ENCODE measurements at places on chromosomes 7 and 10.
A peak's percentile ranks its signal among the peaks of the same experiment; 100 is the strongest.

GRCh38 chr7:16399265-16399831 lies 22.0 kb downstream of the CRPPA start:
- DNase-seq: no peak

DNA sequence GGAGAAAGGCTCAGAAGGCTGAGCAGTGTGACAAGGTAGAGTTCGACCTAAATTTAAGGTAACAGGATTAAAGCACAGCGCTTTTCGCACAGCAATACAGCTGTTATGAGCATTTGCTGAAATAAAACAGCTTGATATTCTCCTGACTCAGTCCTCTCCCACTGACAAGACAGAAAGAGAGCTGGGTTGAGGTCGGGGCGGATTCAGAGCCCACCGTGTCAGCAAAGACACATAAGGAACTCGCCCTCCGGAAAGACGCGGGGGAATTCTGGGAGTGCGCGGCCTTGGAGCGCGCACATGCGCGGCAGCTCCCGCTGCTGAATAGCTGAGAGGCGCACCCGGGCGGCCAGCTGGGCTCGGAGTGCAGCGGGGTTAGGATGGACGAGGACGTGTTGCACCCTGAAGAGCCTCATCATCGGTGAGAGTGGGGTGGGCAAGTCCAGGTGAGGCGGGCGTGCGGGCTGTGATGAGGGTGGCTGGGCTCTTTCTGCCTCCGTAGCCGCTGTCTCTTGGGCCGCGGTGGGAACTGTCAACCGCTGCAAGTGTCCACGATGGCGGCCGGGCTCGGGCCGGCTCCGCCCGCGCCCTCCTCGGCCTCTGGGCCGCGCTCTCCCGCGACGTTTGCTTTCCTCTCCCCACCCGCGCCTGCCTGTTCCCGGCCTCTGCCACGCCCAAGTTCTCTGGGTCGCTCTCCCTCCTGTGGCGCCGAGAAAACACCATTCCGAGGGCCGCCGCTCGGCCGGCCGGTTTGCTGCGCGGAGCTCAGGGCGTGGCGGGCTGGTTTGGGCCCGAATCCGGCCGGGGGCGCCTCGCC lies 120.6 kb downstream of the LYZL1 start:
- peak; percentile 74 for DNase-seq

- DNase-seq: peak; percentile 14
These were observed 5.4 kb downstream of the KIF11 start for GRCh38 chr10:92598321-92598720.

- no peak for DNase-seq
These were observed at the start of gene CRTAC1 for GRCh38 chr10:98030093-98030821. Gene CRTAC1 (minus strand): TSS chr10:98030621. CDS start chr10:98030472, 149 bp downstream.

DNA sequence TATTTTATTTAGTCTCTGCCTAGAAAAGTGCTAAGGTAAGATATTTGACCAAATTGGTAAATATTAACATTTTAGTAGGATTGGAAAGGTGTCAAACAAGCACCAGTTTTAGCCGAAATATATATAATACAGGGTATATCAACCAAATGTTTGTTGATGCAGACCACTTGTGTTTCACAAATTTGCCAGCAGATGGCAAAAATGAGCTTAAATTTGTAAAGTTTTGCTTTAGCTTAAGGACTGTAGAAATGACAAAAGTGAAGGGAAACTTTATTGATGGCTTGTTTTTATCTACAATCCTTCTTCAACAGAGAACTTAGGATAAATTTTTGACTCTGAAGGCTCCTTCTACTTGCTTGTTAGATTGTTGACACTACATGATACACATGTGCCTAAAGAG lies 4.8 kb upstream of the POLR1F start:
- peak; percentile 51 for DNase-seq

GRCh38 chr10:685613-686012 lies 3.9 kb downstream of the DIP2C start:
- no peak for DNase-seq

- DNase-seq: no peak
These were observed 9.5 kb upstream of the NPFFR1 start for GRCh38 chr10:70293169-70293843.

DNA sequence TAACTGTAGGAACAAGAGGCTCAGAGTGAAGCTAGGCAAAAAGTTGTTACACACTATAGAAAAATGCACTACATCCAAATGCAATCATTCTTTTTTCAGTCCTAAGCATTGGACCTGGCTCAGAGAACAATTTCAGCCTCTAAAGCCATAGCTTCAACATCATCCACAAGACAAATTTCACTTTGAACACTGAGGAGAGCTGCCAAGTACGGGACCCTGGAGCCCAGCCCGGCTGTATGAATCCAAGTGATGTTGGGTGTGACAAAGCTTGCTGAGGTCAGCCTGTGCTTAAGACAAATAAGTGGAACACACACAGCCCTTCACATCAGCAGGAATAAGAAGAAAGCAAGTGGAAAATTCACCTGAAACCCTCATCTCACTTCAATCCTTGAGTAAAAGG lies 233.1 kb upstream of the PFKP start:
- DNase-seq: no peak

DNA sequence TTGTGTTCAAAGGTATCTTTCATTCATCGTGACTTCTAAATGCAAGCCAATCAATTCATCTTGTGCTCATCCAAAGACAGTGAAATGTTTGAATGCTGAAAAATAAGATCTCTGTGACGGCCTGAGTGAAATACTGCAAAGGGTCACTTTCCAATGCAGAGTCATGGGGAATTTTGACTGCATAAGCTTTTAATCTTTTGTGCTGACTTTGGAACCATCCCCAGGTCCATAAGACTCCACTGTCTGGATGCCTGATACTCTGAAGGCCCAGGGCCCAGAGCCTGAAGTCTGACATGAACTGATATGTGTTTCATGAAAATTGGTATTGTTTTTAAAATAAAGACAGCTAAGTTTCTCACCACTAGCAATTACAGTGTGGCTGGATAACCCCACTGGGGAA lies 39.0 kb downstream of the PPP1R3C start:
- DNase-seq: no peak

GRCh38 chr7:121219026-121219425 lies 109.8 kb upstream of the WNT16 start:
- no peak for DNase-seq

- no peak for DNase-seq
These were observed 424.4 kb upstream of the AUTS2 start for GRCh38 chr7:69173846-69174245.

- DNase-seq: no peak
These were observed 11.7 kb upstream of the CPA4 start for GRCh38 chr7:130281260-130281659.

- peak; percentile 91 for DNase-seq
These were observed 17.3 kb upstream of the CSGALNACT2 start for GRCh38 chr10:43120929-43121314.

- DNase-seq: no peak
These were observed 308.1 kb upstream of the FZD8 start for GRCh38 chr10:35950226-35950625.

- DNase-seq: no peak
These were observed 141.3 kb downstream of the PTPRN2 start for GRCh38 chr7:158446281-158446680.

- DNase-seq: no peak
These were observed 68.0 kb upstream of the TNS3 start for GRCh38 chr7:47649919-47650318.

DNA sequence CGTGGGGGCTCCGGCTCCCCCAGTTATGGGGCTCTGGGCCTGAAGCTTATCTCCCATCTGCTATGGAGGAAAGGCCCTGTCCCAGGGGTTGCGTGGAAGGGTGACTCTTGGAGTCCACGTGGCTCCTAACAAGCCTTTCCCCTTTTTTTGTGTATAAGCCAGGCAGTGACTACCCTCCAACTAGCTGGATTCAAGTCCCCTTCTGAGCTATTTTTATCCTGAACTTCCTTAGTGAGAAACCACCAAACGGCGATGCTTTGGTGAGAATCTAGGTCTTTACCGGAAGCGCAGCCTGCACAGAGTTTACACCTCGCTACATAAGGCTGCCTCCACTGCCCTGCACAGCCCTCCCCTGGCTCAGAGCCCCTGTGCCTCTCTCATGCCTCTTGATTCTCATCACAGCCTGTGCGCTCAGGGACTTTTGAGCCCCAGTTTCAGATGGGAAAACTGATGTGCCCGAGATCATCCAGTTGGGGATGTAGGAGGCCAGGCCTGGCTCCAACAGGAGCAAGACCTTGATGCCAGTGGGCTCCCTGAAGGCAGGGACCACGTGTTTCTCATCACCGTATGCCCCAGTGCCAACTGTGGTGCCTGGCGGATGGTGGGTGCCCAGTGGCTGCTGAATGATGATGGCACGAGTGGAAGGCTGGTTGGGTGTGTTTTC lies 102.3 kb upstream of the PPIF start:
- peak; percentile 83 for DNase-seq

GRCh38 chr7:12923971-12924370 lies 236.5 kb downstream of the ARL4A start:
- DNase-seq: no peak

- peak; percentile 69 for DNase-seq
These were observed 2.5 kb downstream of the SH3PXD2A start for GRCh38 chr10:103852856-103853255.

DNA sequence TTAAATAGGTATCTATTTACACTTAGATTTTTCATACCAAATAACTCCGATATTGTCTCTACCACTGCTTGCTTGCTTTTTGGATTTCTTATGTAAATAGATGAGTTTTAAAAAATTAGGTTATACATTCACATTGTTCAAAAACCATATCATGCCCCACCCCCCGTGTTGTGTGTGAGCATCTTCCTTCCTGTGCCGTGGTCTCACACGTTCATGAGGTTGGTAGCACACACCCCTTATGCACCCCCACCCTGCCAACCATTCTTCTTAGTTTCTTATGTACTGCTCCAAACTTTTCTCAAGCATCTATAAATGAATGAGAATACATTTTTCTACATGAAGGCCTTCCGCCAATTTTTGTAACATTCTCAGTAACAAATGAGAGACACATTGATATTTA lies 115.6 kb downstream of the FANK1 start:
- no peak for DNase-seq

DNA sequence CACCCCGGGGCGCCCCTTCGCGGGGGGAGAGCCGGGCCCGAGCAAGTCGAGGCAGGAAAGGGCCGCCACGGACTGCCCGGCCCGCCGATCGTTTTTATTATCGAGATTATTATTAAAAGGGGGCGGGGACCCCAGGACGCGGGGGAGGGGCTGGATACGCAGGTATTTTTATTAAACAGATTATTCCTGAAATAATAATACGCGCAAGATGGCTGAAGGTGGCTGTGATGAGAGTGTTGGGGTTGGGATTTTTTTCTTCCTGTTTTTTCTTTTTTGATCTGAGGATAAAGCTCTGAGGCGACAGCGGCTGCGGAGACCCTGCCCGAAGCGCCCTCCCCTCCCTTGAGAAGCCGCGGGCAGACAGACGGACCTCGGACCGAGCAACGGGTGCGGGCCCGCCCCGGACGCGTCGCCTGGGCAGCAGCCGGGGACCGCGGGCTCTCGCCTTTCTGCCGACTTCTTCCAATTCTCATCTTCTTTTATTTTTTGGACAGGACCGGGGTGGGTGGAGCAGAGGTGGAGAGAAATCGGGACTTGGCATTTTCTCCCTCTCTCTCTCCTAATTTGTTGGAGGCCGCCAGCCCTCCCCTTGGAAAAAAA lies 1.4 kb upstream of the TRIM8 start:
- peak; percentile 32 for DNase-seq

GRCh38 chr10:90224791-90225566 lies 523.6 kb downstream of the KIF20B start:
- DNase-seq: no peak

GRCh38 chr10:633279-634245 lies 55.9 kb downstream of the DIP2C start:
- no peak for DNase-seq

GRCh38 chr7:77833136-77833535 lies 34.6 kb downstream of the PHTF2 start:
- DNase-seq: no peak

DNA sequence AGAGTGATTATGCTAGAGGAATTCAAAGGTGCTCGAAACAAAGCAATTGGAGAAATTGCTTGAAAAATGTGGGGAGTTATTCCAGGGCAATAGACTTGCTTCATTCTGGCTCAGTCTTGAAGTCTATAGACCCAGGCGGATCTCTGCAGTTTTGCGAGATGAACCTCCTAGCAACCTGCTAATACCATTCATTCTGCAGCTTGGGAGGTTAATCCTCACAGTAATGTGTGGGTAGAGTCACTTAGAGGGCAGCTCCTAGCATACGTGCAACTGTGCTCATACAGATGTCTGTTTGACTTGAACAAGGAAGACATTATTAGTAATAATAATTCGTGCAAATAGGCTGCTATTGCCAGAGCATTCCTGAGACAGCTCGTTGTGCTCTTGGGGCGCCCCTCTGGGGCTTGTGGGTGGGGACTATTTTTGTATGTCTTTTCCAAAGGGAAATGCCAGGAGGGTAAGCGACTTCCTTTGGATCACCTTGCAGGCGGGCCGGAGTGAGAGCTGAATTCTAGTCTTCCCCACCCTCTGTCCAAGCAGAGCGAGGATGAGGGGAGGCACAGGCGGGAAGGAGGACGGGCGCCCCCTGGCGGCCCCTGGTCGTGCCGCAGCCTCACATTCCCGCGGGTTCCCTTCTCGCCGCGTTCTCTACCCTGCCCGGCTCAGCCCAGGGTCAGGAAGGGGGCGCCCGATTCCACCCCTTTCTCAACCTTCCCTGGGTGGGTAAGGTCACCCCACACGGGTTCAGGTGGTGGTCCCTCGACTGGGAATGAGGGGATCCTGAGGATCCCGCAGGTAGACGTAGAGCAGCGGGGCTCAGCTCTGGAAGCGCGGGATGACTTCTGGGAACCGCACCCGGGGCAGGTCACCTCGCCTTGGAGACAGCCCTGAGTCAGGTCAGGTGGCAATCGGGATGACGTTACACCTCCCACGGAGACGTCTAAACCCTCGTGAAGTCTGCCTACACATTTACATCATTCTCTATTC lies 241.5 kb downstream of the PHTF2 start:
- peak; percentile 39 for DNase-seq

GRCh38 chr7:6477318-6477660 lies 29.5 kb upstream of the DAGLB start:
- no peak for DNase-seq

DNA sequence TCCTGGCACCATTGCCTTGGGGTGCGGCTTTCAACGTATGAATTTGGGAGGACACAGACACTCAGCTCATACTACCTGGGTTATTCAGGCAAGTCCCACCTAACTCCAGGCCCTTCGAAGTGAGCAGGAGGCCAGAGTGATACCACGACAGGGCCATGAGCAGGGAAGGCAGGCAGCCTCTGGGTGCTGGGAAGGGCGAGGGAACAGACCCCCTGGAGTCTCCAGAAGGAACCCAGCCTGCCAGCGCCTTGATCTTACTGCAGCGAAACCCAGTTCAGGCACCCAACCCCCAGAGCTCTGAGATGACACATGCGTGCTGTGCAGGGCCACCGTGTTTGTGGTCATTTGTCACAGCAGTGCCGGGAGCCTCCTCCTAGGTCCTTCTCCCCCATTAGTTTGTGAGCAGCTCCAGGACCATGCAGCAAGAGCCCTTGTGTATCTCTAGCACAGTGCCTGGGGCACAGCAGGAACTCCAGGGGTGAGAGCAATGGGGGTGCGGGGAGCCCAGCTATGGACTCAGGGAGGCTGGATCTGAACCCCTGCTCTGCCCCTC lies 7.7 kb upstream of the INSIG1 start:
- no peak for DNase-seq

- DNase-seq: no peak
These were observed 17.7 kb downstream of the AIFM2 start for GRCh38 chr10:70114902-70115301.

- peak; percentile 45 for DNase-seq
These were observed 2.2 kb downstream of the TRIL start for GRCh38 chr7:28955718-28956607.

GRCh38 chr10:51815723-51816122 lies 116.3 kb upstream of the CSTF2T start:
- no peak for DNase-seq
